ENCODE measurements at places on chromosomes 4 and X.

- no peak for DNase-seq
Observed at GRCh38 chr4:142329313-142329712, 516.8 kb downstream of the INPP4B start.

GRCh38 chr4:48756689-48757220 lies 23.3 kb downstream of the FRYL start:
- DNase-seq = no peak

GRCh38 chr4:71417150-71417549 lies 78.3 kb downstream of the SLC4A4 start:
- no peak for DNase-seq

DNA sequence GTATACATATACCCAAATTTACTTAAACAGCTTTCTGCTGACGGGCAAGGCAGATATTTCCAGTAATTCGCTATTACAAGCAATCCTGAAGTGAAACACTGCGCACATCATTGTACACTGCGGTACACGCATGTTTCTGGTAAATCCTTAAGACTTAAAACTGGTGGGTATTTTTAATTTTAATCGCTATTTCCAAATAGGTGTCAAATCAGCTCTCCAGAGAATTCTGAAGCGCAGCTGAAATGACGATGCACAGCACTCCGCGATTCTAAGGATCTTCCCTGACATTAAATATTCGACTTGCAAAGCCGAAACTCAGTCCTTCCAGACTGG lies 361 bp downstream of the TMEM128 start:
- no peak for DNase-seq

DNA sequence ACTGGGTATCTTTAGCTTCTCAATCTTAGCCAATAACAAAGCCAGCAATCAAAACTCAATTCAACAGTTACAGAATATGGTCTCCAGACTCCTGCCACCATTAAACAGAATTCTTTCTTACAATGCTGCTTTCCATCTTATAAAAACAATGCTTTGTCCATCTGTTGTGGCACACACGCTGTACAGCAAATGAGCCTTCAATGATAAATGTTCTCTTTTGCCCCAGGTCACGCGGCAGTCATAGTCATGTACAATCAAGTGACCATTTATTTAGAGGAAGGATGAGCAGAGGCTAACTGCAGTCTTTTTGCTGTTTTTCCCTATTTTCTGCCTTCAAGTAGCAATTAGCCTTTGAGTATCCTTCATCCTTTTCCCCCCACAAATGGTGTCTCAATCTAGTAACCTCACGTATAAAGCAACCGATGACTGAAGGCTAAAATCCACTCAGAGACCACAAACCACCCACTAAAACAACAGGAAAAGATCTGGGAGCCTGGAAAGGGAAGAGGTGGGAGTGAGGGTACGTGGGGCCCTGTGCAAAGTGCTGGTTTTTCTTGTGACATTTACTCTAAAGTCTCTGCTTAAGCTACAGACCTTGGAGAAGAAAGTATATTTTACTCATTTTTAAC lies 24.4 kb downstream of the TRIM2 start:
- DNase-seq = no peak

DNA sequence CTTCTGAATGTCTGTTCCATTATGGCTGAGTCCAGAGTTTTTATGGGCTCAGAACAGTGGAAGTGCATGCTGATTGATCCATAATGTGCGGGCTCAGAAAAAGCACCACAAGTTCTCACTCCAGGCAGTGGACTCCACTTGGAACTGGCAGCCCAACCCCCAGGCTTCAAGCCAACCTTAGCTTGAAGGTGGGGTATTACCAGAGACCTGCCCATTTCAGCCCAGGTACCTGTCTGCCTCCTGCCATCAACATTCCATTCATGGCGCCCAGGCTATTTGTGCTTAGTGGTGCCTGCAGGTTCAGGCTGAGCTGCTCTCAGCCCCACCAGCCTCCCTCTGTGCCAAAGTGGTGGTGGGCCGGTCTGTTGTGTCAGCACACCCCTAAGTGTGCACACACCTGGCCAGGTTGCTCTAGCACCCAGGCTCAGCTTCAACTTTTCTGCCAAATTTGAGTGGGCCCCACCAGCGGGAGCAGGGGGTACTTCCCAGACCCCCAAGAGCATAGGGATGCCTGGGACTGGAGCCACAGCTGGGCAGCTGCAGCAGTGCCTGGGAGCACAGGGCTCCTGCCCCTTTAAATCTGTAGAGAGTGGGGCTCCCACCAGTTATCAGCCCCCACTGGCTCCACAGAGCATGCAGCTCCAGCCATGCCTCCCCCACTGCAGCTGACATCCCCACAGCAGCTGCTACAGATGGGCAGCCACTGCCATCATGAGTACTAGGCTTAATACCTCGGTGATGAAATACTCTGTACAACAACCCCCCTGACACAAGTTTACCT lies 1025.3 kb downstream of the PCDH19 start:
- DNase-seq = no peak

DNA sequence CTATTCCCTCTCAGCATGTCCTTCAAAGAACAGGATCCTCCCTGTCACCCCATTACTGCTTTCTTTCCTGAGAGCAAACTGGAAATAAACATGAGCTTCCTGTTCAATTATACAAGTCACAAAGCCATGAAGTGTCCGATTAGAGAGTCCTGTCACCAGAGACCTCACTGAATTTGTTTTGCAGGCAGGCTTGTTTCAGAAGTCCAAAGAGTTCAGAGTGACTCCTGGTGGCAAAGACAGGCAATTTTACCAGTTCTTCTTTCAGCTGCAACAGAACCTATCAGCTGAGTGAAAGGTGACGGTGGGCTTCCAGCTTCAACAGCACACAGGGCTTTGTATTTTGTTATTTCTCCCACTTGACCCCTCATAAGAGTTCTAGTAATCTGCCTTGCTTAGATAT lies 6.4 kb downstream of the ELK1 start:
- DNase-seq = no peak

DNA sequence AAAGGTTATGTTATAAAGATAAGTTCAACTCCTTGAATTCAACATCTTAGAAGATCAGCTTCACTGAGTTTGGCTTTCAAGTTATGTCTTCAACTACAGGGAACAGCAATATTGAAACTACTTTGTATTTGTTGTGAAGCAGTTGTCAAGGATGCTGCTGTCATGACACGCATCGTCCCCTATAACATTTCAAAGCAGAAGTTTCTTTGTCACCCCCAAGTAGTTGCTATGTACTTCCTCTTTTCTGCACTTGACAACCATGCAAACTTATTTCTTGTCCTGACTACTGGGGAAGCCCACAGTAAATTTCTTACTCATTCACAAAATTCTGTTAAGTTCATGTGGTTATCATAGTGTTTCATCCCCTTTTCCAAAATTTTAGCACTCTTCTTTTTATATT lies 14.3 kb downstream of the ANTXR2 start:
- no peak for DNase-seq

DNA sequence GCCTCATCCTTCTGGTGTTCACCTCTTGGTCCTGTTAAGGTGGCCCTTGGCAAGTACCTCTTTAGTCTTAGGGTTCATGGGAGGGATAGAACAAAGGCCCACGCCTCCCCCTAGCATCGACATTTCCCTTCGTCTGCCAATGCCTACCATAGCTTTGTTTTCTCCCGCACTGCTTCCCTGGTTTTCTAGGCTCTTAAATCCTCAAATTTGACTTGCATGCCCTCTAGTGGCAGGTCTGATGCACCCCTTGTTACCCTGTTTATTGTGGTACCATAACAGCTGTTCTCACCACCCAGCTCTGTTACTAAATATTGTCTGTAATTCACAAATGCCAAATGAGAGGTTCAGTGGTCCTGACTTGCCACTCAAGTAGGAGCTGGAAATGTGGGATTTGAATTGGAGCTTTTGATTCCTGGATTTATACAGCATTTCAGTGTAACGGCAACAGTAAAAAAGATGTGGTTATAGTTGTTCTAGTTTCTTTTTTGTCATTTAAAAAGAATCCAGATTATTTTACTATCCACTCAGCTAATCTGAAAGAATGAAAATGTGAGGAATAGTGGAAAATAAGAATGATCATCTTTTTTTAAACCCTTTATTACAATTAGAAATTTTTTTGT lies 100.1 kb downstream of the REPS2 start:
- peak; percentile 0 for DNase-seq

DNA sequence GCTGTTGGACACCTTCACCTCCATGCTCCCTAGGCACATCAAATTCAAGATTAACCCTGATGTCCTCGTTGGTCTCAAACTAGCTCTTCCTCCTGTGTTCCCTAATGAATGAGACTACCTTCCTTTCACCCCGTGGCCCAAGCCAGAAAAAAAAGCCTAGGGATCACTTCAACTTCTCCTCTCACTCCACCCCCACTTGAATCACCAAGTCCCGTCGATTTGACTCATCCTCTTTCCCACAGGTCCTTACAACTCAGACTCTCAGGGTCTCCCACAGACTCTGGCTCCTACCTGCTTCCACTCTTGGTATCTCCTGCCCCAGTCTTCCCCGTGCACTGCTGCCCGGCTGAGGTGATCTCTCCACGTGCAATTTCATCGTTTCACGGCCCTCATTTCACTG lies 8.5 kb downstream of the SLC25A43 start:
- no peak for DNase-seq

DNA sequence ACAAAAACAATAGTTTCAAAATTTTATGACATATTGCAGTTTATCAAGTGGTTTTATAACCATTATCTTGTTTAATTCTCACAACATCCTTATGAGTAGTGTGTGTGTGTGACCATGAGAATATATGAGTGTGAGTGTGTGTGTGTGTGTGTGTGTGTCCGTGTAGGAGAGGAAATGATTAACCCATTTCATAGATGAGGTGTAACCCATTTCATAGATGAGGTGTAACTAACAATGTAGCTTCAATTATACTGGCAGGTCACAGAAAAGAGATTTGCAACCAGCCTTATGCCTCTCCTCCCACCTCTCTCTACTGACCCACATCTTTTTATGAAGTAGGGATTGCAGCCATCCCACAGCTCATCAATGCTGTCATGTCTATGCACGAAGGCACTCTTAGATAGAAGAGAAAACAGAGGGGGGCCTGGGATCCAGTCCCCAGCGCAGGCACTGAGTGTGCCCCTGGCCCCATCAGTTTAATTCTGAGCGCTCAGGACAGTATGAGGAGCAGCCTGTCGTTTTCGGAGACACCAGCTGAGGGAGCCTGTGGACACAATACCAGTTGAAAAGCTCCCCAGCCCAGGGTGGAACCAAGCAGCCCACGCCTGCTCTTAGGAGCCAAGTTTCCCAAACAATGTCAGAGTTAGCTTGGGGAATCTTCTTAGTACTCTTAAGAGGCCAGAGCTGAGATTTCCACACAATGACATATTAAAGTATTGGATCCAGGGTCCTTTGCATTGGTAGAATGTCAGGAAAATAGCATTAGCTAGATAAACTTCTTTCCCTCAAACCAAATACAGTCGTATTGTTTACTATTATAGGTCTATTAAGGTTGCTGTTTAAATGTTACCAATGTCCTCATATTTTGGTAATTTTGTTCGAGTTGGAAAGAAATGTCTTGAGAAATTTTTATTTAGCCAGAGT lies 88.6 kb downstream of the PALLD start:
- no peak for DNase-seq

GRCh38 chr4:119804404-119804803 lies 175.8 kb upstream of the PDE5A start:
- no peak for DNase-seq

DNA sequence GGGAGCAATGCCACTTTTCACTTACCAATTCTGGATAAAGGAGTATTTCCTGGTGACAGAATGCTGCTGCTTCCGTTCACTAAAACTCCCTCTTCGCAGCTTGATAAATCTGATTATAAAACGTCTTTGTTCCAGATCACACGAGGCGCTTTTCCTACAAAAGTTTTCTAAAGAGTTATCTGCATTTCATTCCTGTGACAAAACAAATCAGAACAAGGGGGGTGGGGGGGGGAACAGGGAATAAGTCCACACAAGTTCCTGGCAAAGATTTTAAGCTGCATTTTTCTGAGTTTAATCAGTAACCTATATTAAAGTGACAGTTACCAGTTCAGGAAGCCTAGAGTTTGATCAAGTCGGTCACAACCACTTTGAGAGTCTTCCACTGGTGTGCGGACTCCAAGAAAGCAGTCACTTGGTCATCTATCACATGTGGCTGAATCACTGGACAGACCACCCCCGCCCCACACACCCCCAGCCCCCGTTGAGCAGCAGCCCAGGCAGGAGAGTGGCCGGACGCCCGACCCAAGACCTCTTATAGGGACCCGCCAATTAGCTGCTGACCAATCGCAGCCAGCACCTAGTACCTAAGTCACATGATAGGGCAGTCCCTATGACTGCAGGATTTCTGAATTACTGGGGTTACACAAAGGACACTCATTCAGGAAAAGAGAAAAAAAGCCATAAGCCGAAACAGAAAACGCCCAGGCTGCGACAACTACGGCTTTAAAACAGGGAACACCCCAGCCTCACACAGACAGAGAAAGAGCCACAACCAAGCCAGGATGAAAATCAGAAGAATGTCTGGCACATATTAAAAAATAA lies 569.3 kb upstream of the DIPK2B start:
- DNase-seq = no peak

- no peak for DNase-seq
Observed at GRCh38 chr4:153465615-153466080, 512 bp upstream of the TMEM131L start.

DNA sequence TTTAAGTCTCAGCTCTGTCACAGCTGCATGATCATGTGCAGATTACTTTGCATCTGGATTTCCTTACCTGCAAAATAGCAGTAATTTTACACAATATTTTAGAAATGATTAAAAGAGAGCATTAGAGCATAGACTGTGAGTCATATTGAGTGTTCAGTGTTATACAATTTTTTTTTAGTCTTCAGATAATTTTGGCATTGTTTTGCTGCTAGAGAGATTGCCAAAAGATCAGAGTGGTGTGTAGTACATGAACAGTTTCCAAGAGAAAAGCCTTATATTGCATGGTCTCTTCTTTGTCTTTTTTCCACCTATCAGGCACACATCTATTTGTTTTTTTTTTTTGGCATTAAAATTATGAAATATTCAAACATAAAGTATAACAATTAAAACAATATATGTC lies 209.6 kb upstream of the TLL1 start:
- no peak for DNase-seq

DNA sequence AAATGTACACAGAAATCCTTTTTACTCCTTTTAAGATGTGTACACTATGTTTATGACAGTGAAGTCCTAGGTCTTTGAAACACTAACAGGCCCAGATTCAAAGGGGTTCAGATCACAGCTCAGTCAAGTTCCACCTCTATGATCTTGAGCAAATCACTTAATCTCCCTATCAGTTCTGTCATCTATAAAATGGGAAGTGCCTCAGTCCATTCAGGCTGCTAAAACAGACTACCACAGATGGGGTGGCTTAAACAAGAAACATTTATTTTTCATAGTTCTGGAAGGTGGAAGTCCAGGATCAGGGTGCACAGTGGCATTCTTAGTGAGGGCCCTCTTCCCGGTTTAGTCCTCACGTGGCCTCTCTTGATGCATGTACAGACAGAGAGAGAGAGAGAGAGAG lies 117.1 kb downstream of the CORIN start:
- no peak for DNase-seq

GRCh38 chr4:145390571-145390970 lies 91.1 kb upstream of the SMAD1 start:
- no peak for DNase-seq

GRCh38 chr4:26208237-26208994 lies 112.4 kb upstream of the RBPJ start:
- DNase-seq = no peak
